Erythroblast (primary cell): ENCODE measurements at places on chromosomes 11 and 22.

GRCh38 chr11:124511745-124512144, 31.7 kb downstream of the OR8B12 start:
- no peak for DNase-seq

DNA sequence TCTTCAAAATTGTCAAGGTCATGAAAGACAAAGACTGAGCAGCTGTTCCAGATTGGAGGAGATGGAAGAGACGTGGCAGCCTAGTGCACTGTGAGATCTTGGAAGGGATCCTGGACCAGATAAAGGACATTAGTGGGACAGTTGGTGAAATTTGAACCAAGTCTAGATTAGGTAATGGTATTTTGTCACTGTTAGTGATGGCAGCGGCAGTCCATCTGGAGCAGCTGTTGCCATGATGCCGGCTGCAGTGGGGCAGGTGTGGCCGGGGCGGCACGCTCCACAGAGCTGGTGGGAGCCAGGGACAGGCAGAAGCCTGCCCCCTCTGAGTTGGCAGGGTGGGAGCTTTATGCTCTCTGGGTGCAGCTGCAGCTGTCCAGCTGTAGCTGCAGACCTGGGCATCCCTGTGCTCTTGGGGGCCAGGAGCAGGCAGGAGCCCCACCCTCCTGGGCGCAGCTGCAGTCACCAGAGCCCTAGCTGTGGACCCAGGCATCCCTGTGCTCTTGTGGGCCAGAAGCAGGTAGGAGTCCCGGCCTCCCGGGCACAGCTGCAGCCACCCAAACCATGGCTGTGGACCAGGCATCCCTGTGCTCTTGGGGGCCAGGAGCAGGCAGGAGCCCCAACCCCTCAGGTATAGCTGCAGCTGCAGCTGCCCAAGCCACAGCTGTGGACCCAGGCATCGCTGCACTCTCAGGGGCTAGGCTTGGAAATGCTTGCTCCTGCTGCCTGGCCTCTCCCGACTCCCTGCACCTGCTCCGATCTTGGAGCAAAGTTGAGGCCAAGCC, 20.7 kb downstream of the DIXDC1 start:
- DNase-seq, result no peak

GRCh38 chr11:7534042-7534378, 20.2 kb downstream of the PPFIBP2 start:
- no peak for DNase-seq

DNA sequence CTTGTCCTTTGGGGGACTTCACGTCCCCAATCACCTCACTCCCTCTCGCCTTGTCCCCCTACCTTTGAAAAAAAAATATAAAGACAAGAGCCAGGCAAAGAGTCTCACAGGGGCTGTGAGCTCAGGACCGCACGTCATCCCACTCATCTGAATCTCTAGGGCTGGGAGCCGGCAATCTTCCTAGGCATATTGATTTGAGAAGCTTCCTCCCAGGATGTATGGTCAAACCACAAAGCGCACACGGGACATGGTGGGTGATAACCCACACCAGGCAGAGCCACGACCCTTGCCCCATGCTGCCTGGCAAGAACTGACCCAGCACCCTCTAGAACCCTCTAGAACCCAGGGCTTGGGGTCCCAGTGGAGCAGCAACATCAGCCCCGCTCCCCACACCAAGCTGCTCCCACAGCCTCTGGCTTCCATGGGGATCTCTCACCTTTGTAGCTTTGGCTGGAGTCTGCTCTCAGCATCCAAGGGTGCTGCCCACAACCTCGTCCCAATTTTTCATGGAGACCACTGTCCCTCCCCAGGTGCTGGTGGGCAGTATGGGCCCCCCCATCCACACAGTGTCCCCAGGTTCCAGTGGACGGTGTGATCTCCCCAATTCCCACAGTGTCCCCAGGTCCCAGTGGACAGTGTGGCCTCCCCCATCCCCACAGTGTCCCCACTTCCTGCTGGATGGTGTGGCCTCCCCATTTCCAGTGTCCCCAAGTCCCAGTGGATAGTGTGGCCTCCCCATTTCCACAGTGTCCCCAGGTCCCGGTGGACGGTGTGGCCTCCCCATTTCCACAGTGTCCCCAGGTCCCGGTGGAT, 85.2 kb upstream of the FGF3 start:
- no peak for DNase-seq

DNA sequence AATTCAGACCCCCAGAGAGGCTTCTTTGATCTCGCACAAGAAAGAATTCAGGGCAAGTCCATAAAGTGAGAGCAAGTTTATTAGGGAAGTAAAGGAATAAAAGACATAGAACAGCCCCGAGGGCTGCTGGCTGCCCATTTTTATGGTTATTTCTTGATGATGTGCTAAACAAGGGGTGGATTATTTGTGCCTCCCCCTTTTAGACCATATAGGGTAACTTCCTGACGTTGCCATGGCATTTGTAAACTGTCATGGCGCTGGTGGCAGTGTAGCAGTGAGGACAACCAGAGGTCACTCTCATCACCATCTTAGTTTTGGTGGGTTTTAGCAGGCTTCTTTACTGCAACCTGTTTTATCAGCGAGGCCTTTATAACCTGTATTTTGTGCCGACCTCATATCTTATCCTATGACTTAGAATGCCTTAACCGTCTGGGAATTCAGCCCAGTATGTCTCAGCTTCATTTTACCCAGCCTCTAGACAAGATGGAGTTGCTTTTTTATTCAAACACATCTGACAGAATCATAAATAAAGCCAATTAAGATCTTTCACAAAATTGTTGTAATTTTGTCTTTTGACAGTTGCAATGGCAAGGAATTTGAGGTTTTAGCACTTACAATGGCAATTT, 7.6 kb downstream of the DDIAS start:
- no peak for DNase-seq

DNA sequence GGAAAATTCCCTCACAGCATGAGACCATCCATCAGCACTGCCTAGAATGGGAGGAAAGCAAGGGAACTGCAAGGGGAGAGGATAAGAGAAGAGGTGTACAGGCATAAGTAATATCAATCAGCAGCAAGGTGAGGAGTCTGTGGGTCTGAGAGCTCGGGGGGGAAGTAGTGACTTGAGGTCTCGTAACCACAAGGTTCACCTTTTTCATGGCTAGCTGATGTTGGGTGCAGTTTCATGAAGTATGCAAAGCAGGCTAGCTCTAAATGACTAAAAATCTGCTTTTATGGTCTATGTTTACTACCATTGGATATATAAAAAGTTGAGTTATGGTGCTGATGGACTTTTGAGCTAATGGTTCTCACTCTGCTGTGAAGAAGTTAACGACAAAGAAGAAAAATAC, 35.8 kb downstream of the OR4C6 start:
- DNase-seq, result no peak

DNA sequence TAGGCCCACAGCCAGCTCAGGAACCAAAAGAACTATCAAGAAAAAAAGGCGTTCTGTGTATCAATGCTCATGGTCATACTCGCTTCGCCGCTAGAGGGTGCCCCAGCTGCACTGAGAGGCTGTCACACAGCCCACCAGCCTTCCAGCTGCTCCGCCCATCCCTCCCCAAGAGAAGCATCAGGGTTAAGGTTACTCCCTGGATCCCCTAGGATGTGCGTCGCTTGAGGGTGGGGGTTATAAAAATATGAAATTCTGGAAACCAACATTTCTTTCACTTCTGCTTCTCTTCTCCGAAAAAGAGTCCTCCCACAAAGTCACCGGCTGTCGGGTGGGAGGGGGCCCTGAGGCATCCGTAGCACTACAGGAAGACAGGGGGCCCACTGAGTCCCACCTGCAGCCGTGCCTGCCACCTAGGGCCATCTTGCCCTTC, 1.7 kb downstream of the CBX6 start:
- DNase-seq, result peak; percentile 91

DNA sequence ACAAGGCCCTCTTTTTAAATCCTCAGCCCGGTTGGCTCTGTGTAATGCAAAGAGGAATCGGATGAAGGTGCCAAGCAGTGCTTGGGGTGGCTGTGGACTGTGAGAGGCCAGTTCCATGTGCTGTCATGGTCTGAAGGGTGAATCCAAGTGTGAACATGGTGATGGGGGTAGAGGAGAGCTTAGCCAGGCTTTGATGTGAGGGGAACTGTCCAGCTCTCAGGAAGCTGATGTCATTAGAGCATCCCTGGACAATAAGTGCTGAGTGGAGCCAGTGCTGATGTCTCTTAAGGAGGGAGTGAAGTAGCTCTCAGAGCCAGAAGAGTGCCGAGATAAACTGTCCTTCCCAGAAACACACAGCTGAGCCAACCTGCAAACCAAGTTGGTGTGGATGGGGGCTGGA, 53.6 kb downstream of the NAV2 start:
- DNase-seq, result no peak

DNA sequence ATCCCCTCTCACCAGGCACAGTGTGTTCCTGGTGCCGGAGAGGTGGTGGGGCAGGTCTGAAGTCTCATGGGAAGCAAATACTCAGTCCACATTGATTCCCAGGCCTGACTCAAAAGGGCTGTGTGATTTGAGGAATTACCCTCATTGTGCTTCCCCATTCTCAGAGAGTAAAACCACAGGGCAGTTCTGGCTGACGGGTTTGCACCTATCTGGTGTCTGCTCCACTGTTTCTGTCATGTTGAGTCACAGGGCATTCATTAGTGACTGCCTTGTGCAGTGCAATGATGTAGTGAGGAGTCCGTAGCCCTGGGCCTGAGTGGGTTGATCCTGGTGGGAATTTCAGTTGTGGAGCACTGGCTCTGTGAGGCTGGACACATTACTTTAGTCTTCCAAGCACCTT, 85.2 kb upstream of the ARHGAP20 start:
- no peak for DNase-seq

- no peak for DNase-seq
These were observed 228.5 kb upstream of the SESN3 start for GRCh38 chr11:95459291-95460042.

DNA sequence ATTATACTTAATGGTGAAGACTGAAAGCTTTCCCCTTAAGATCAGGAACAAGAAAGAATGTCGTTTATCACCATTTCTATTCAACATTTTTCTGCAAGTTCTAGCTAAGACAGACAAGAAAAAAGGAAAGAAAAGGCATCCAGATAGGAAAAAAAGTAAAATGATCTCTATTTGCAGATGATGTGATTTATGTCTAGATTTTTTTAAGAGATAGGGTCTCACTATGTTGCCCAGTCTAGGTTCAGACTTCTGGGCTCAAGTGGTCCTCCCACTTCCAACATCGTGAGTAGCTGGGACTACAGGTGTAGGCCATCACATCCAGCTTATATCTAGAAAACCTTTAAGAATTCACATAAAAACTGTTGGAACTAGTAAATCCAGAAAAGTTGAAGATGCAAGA, 51.4 kb upstream of the ADORA2A start:
- no peak for DNase-seq

GRCh38 chr22:18059991-18060390, 17.8 kb upstream of the PEX26 start:
- no peak for DNase-seq

GRCh38 chr22:22355096-22355834, 110.7 kb downstream of the VPREB1 start:
- DNase-seq, result no peak

GRCh38 chr11:72511393-72512047, 77.2 kb upstream of the CLPB start:
- DNase-seq, result peak; percentile 41

DNA sequence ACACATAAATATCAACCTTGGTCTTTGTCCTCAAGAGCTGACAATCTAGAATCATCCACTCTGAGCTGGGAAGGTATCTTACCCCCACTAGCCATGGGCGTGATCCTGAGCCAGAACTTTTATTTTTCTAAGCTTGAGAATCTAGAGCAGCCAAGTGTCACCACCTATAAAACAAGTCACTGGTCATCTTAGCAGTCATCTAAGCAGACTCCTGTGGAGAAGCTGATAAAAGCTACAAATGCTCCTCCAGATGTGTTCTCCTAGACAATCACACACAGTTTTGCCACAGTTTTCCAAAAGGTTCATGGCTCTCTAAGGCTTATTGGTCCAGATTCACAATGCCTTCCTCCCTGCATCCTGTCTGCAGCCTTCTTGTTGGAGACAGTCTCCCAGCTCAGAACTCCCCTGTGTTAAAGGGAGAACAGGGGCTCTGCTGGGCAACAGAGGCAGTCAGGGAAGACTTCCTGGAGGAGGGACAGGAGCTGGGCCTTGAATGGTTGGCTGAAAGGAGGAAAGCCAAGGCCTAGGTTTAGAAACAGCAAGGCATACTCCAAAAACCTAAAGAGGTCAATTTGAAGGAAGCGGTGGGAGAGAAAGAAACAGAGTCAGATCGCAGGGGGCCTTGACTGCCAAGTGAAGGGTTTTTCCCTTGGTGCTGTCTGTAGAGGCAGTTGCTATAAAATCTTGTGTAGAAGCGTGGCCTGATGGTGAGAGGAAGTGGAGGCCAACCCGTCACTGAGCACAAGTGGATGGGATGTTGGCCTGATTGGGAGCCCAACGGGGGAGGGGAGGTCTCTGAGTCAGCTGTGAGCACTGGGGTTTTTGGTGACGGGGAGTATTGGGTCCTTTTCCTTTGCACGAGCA, 42.0 kb downstream of the ALX4 start:
- no peak for DNase-seq

DNA sequence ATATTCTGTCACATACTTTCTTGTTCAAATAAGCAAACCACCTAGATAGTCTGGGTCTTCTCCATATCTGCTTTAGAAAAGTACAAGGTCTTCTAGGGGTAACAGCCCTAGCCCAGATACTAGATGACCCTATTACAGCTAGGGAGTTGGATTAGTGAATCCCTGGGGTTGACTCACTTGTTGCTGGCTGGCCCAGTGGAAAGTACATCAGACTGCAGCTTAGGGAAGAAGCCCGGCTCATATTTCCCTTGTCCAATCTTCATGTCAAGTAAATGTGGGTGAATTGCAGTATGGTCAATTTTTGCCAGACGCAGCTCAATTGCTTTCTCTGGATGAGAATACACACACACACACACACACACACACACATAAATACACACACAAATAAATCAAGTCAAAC, 79.1 kb upstream of the SCUBE2 start:
- no peak for DNase-seq

- no peak for DNase-seq
These were observed 25.8 kb upstream of the FXYD6 start for GRCh38 chr11:117902001-117902845.

GRCh38 chr22:42353883-42354727, 78.1 kb downstream of the NFAM1 start:
- DNase-seq, result no peak
